ENCODE measurements at places on chromosomes 12 and 14. TPM values are rescaled to one million over a fixed set of nuclear protein-coding genes. Genes with fewer than 3 reads are reported as not detected.
A peak's percentile ranks its signal among the peaks of the same experiment; 100 is the strongest.

Gene HOXC12
- total RNA-seq = not detected

DNA sequence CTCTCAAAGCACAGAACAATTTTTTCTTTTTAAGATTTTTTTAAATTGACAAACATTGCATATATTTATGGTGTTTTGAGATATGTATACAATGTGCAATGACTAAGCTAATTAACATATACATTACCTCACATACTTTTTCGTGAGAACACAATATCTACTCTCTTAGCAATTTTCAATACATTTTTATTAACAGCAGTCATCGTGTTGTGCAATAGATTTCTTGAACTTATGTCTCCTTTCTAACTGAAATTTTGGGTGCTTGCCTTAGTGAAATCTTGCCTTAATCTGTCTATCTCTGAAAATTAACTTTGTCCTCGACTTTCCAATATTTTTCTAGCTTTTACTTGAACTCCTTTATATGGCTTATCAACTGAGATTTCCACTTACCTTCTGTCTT, 6.8 kb downstream of the OR10A7 start:
- ATAC-seq = no peak

- no peak for ATAC-seq
These were observed 37.0 kb upstream of the BAZ1A start for GRCh38 chr14:34912182-34912581.

GRCh38 chr12:95213928-95214327, 3.3 kb downstream of the FGD6 start:
- no peak for ATAC-seq

DNA sequence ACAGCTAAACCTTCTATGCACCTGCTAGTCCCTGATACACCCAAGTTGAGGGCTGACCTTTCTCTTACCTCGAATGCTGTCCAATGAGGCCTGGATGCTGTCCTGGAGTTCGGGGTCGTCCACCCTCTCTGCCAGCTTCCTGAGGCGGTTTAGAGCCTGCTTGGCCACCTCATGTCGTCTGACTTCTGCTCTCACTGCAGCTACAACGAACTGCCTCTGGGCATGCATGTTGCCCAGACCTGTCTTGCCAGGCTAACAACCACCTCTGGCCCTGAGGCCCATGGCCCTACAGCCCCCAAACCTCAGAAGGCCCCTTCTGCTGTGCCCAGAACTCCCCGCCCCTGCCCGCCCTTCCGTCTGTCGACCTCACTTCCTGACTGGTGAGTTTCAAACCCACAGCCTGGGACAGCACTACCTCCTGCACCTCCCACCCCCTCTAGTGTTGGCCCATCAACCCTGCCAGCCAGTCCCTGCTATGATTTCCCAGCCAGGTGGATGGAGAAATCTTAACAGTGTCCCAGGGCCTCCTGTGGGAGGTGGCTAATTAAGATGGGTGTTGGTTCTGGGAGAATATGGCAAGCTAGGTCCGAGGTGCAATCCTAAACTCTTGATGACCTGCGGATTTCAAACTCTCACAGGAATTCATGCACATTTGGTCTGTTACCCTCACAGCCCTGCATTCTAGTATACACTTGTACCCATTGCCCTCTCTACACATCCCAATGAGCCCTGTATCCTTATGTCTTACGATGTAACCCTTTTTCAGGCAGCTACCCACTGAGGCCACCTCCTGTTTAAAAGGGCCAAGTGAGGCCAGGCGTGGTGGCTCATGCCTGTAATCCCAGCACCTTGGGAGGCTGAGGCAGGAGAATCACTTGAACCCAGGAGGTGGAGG, 2.7 kb upstream of the TSPAN31 start:
- peak; percentile 74 for ATAC-seq

All from activated T-helper 17 cell treated with anti-CD3 and anti-CD28 coated beads, Interleukin-2, amount 50 U/mL, for 72 hours (primary cell).